NCI-H2081 treated with DMSO at 0.1 percent for 48 hours (cell line): ENCODE measurements at places on chromosomes 2 and 18.

DNA sequence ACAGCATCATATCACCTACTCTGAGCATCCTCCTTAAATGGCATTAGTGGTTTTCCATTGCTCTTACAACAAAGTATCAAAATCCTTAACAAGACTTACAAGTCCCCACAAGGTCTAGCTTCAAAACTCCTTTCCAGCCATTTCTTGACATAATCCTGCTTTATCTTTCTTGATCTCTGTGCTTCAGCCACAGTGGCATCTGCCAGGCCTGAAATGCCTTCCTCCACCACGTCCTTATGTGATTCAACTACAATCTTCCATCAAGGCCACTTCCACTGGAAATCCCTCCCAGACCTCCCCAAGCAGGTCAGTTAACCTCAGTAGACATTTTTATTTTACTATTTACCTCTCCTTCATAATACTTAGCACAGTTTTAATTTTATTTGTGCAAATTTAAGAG lies 83.8 kb upstream of the CCDC150 start:
- no peak for DNase-seq

- peak; percentile 41 for DNase-seq
These were observed 132.3 kb upstream of the DLX2 start for GRCh38 chr2:172234716-172235691.

GRCh38 chr2:7329465-7329864 lies 412.3 kb downstream of the RNF144A start:
- DNase-seq: no peak

GRCh38 chr2:105798595-105798994 lies 53.9 kb downstream of the NCK2 start:
- DNase-seq: no peak

DNA sequence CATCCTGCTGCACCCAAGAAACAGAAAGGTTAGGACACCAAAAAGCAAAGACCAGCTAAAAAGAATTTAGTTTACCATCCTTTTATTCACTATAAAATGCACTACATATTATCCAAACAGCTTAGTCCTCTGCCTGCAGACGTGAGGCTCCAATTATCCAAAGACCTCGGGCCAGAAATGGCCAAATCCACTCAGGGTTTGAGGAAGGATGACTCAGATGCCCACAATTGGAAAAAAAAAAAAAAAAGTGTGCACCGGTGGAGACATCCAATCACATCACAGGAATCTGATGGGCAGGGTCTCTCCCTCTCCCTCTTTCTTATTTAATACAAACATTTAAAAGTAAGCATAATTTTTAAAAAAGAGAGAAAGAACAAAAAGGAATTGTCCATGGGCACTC lies 65.7 kb downstream of the TRABD2A start:
- DNase-seq: no peak

DNA sequence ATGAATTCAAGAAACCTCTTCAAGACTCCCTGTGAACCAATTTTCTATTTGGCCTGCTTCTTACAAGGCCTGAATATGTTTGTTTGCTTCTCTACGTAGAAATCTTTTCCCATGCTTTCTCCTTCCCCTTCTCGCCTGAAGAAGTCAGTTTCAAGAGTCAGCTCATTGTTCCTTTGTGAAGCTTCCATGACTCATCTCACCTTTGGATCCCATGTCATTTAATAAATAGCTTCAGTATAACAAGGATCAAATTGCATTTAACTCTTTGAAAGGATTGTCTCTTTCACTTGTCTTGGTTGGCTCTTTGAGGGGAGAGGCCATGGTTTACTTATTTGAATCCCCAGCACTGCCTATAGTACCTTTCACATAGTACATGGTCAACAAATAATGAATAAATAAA lies 28.4 kb downstream of the CPS1 start:
- no peak for DNase-seq

GRCh38 chr2:189393440-189394111 lies 47.7 kb upstream of the WDR75 start:
- DNase-seq: no peak

DNA sequence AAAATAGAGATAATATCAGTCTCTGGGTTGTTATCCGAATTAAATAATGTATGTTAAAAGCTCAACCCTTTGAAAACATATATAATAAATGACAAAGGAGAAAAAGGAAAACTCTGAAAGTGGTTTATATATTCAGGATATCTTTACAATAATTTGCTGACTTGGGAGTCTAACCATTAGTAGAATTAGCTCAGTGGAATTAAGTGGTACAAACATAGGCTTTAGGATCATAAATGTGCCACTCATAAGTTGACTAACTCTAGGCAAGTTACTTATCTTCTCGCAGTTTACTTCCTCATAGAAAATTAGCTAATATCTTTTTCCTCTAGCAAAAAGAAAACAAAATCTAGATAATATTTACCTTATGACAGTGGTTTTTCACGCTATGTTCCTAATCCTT lies 44.6 kb downstream of the HEATR5B start:
- no peak for DNase-seq

DNA sequence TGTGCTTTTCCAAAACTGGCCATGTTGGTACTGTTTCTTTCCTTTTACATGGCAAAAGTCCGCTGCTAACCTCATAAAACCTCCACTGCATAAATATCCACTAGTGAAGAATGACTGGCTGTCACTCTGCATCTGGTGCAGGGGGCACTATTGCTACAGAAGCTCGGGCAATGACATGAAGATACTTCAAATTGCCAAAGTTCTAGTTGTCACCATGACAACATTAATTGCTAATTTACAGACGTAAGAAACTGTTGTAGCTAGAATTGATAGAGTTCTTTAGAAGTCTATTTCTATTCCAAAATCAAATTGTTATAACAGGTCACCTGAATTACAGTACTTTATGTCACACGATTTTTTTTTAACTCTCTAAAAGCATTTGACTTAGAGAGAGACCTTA lies 845 bp downstream of the CFAP210 start:
- DNase-seq: no peak
